ENCODE measurements at places on chromosomes 12 and 14. TPM values are rescaled to one million over a fixed set of nuclear protein-coding genes. Genes with fewer than 3 reads are reported as not detected.

Gene ADAMTS20
- total RNA-seq = 0.41 TPM

Gene RFX4
- 2.9 TPM for total RNA-seq

Gene BBOF1
- total RNA-seq = 9.0 TPM

Gene RTRAF
- total RNA-seq = 33.0 TPM

Gene SERPINA3
- not detected for total RNA-seq

Gene SELPLG
- 1.2 TPM for total RNA-seq

Gene C3AR1
- total RNA-seq = 1.6 TPM

Gene REP15
- total RNA-seq = 0.82 TPM

Measured in frontal cortex (tissue), 4 donors.